ENCODE measurements at places on chromosomes 12 and 14.

- no peak for DNase-seq
These were observed 132.8 kb upstream of the BTG1 start for GRCh38 chr12:92278378-92278828.

- no peak for DNase-seq
These were observed 24.6 kb upstream of the AICDA start for GRCh38 chr12:8637244-8637643.

DNA sequence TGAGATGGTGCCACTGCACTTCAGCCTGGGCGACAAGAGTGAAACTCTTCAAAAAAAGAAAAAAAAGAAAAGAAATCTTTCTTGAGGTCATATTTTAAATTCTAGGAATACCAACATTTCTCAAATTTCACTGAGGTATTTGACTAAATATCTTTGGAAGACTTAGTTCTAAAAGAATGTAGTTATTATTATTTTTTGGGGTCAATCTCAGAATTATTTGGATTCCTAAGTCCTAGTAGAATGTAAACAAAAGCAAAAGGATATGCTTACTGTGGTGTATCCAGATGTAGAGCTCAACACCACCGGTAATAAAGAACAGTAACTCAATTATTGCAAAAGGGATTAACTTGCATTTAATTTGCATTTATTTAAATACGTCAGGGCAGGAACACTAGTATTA, 25.0 kb downstream of the PRICKLE1 start:
- DNase-seq: no peak

DNA sequence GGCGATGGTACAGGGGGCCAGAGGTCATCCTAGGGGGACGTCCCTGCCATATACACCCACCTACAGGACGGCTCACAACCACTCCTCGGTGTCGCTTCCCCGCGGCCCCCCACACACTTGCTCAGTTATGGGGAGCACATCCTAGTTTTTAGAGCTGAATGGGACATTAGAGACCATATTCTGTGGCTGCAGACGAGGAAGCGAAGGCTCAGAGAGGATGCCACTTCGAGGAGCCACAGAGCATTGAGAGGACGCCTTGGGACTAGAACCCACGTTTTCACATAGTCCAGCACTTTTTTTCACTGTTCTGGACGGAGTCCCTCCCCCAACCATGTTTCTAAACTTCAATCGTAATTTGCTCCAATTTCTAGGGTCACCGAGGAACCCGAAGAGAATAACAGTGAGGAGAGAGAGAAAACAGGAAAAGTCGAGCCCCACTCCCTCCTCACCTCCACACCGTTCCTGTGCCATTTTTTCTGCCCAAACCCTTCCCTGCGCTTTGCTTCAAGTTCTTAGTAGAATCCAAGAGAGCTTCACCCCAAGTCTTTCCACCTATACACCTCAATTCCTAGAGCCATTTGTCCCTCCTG, 641 bp upstream of the ASCL1 start:
- no peak for DNase-seq

DNA sequence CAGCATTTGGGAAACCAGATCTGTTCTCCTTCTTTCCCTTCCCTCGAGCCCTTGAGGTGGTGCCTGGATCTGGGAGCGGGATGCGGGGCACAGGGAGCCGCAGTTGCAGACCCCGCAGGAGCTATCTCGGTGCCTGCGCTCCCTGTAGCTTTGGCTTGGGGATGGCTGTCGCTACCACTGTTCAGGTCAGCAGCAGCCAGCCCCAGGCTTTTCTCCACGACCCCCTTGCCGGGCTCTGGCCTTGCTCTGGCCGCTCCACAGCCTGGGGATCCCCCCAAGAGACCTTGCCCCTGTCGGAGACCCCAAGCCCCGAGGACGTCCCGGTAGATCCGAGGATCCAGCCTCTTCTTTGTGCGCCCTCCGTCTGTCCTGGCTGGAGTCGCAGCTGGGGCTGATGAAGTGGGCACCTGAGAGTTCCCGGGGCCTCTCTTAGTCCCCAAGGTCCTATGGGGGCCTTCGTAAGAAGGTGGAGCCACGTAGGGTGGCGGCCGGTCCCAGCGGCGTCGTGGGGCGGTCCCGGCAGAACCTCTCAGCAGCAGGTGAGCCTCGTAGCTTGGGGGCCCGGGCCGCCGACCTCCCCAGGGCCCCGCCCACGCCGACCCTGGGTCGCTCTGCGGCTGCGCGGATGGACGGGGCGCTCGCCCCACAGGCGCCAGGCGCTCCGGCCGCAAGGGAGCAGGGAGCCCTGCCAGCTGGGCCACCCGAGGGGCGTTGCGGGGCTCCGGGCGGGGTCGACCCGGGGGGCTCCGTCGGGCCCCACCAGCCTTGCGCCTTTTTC, 1.3 kb downstream of the DDN start:
- DNase-seq: peak; percentile 19

GRCh38 chr14:75711105-75711795, 50.2 kb downstream of the TTLL5 start:
- no peak for DNase-seq

Data from stimulated activated CD4-positive, alpha-beta T cell treated with anti-CD3 and anti-CD28 coated beads, Interleukin-2, amount 100 ng/mL, for 48 hours (primary cell).